ENCODE measurements at places on chromosomes 5 and 9.

DNA sequence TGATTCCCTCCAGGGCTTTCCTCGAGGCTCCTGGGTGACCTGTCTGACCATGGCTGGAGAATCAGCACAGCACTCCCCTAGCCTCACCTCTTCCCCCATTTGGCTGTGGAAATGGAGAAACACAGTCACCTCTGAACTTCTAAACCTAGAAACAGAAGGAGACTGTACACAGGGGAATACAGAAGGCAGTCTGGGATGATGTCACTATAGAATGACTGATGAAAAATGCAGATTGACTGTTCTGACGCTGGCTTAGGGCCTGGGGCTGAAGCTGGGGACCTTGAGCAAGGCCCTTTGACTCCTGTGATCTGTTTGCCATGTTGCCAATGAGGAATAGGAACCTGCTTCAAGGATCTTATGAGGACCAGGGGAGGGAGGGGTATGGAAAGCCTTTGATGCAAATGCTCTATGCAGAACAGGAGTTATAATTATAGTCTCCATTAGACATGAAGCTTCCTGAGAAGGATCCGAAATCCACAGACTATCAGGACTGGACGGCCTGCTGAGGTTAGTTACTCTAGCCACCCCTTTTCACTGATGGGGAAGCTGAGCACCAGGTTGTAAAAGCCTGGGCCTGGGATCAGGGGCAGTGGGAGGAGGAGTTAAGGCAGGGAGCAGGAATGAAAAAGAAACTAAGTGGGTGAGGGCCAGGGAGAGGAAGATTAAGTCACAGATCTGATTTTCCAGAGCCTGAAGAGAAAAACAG lies 24.4 kb upstream of the ANXA6 start:
- no peak for DNase-seq

DNA sequence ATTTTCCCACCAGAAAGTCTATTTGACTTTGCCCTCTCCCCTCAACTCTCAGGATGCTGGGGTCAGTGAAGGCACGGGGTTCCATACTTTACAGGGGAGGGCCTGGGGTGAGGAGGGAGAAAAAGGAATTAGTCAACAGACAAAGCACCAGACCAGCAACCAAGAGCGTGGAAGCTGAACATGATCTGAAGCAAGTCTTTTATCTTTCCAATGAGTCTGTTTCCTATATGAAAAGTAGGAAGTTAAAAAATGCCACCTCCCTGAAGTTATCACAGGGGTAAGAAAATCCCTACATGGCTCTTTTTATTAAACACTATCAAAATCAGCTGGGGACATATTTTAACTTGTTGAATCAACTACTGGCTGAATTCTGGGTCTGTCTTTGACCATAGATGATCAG lies 337.0 kb downstream of the TRPM3 start:
- no peak for DNase-seq

GRCh38 chr5:122665051-122665450 lies 109.8 kb upstream of the SNX2 start:
- no peak for DNase-seq

- DNase-seq = no peak
Measured at GRCh38 chr9:37025071-37025822, 8.8 kb downstream of the PAX5 start.

DNA sequence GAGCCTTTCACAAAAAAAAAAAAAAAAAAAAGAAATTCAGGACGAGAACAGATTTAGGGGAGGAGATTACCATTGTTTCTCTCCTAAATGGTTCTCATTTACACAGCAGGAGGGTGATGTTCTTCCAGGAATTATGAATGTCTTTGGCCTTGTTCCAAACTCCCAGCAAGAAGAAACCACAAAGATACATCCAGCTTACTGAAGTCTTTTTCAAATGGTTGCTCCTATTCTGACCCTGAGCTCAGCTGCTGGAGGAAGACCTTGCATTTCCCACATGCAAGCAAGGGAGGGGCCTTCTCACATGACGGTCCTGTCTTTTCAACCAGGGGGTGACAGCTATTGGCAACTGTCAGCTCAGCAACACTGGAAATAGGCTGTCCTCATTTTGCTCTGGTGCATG lies 203.0 kb upstream of the VLDLR start:
- no peak for DNase-seq

DNA sequence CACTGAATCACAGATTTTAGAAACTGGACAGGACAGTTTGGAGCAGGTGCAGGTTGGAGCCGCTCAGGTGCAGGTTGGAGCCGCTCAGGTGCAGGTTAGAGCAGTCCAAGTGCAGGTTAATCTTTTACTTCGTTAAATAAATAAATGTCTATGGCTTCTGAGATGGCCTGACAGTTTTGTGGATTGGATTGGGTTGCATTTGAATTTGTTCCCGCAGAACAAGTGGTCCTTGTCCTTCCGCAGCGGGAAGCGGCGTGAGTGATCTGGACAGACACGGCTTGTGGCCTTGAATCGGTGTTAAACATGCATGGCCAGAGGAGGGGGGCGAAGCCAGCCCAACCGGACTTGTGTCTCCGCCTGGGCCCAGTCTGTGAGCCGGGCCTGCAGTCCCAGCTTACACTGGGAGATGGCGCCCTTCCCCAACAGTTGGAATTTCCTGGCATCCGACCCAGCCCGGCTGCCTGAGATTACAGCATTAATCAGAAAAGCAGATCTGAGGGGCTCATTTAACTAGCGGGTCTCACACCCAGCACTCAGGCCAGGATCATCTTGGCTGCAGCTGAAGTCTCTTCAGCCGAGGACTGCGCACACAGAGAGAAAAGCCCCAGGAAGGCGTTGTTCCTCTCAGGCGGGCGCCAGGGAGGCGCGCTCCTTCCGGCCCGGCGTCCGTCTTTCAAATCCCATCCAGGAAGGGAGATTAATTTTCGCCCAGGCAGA lies 1.5 kb upstream of the OLFM1 start:
- no peak for DNase-seq

DNA sequence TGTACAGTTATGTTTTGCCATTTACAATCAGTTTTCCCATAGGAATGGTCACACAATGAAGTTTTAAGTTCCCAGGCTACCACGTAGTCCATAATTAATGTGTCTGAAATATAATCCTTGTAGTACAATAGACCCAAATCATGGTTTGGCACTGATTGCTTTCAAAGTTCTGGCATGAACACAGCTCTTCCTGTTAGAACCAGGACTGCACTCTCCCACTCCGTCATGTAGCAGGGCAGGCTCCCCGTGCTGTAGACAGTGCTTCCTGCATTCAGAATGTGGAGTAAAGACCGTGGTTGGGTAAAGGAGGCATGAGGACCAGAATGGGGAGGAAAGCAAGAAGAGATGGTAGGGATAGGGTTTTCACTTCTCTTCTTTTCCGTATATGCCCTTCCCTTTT lies 4.0 kb downstream of the SEC61B start:
- no peak for DNase-seq

Data from activated T-cell treated with anti-CD3 and anti-CD28 coated beads for 1 hour (primary cell).